Adipocyte (in vitro differentiated cells): ENCODE measurements at places on chromosomes 5 and 9.
A peak's percentile ranks its signal among the peaks of the same experiment; 100 is the strongest.

- DNase-seq = peak; percentile 33
These were observed 19.1 kb downstream of the GFI1B start for GRCh38 chr9:132997591-132997990.

GRCh38 chr9:88533951-88534455, 975 bp upstream of the NXNL2 start:
- DNase-seq = peak; percentile 73

DNA sequence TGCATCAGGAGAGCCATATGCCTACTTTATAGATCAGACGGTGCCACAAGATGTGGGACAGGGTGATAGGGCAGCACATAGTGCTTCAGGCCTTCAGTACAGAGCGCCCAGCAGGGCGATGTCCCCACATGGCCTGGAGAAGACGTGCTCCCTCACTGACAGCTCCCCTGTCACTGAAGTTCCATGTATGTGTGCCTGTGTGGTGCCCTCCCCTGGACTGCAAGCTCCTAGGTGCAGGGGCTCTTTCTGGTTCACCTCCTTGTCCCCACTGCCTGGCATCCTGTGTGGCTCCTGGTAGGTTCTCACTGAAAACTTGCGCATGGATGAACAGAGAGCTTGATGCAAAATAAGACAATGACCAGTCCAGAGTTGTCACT, 233.1 kb downstream of the GADD45G start:
- no peak for DNase-seq

- no peak for DNase-seq
These were observed 75.0 kb downstream of the TTC39B start for GRCh38 chr9:15231788-15232635.

DNA sequence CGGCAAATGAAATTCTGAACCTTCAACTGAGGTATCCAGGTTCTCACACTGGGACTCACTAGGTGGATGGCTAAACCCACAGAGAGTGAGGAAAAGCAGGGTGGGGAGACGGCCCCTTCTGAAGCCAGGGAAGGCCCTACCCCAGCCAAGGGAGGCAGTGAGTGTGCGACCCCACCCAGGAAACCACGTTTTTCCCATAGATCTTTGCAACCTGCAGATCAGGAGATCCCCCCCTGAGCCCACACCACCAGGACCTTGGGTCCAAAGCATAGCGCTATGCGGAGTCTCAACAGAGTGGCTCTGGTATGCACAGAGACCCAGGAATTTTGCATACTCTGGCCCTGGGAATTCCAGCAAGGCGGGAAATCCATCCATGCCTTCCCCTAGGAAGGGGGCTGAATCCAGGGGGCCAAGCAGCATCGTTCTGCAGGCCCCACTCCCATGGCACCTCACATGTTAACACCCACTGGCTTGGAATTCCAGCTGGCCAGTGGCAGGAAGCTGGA, 19.9 kb downstream of the DTWD2 start:
- DNase-seq = no peak

GRCh38 chr5:38853753-38854470, 8.1 kb downstream of the OSMR start:
- DNase-seq = peak; percentile 86

DNA sequence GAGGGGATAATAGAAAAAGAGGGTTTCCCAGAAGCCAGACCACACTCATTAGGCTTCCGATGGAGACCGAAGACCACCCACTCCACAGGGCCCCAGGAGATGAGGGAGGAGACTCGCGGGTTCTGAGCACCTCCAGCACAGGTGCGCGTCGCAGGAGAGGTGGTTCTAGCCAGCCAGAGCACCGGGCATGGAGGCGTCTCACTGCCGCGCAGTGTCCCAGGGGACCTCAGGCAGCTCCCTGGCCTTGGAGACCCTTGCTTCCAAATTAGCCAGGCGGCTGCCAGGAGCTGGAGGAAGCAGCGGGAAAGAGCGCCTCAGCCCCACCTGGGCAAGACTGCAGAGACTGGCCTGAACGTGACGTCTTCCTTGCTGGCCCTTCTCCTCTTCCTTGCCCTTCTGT, 115.4 kb upstream of the FBXL7 start:
- DNase-seq = no peak

DNA sequence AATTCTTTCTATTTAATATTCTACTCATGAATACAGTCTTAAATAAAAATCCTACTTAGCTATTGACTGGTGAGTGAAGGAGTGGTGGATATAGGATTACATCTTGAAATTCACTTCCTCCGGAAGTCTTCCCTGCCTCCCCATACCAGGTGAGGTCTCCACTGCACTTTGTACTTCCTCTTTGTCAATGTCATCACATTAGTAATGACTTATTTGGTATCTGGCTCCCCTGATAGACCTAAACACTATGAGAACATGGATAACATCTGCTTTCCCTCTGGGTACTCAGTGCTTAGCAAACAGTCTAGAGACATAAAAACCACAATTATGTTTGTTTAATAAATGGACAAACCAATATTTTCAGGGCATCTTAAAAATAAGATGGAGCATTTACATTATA, 532.1 kb downstream of the PDE4D start:
- DNase-seq = no peak

DNA sequence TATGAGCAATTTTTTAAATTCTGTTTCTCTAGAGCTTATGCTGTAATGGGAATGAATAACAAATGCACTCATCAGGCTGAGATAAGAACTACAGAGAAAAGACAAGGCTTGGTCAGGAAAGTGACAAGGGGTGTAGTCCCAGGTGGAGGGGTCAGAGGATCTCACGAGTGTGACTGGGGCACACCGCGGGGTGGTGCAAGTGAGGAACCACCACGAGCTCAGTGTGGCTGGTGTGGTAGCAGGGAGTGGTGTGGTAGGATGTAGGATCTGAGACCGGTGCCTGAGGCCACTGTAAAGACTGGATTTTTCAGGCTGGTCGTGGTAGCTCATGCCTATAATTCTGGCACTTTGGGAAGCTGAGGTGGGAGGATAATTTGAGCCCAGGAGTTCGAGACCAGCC, 9.0 kb downstream of the ANXA6 start:
- no peak for DNase-seq

DNA sequence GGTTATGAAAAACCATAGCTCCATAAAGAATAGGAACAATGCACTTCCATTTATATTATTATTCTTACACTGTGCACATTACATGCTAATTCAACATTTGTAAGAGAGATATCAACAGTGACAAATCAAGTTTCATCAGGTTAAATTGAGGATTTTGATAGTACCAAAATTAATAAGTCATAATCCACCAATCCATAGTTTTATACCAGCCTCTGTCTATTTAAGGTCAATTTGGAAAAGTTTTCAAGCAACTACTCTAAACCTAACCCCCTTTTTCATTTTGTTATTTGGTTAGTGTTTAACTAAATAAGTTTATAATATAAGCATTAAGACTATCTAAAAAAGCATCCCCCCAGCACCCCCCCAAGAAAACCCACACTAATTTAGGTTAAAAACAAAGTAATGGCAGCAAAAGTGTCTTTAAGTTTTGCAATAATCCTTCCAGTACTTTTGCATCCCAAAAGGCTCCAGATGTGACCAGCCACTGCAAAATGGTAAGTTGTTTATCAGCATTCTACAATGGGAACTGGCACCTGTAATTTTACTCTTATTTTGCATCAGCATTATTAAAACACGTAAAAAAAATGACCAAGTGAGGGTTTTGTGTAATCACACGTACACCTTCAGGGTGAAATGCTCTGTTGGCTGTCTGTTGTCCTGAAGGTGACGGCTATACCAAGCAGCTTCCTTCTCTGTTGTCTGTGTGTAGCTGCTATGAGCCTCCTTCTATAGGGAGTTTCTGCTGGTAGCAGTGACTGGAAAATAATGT, 36.8 kb upstream of the SSBP2 start:
- peak; percentile 79 for DNase-seq

DNA sequence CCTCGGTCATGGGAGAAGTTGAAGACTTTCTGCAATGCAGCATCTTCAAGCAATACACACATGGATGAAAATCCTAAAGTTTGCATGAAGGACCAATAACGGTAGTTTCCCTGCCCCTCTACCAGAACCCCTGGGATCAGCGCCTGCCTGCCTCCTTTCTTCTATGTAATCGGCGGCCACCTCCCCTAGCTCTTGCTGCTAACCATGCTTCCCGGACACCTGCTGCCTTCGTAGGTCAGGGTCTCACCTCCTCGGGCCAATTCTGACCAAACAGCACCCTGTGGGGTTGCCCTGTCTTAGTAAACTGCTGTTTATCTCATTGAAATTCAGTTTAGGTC, 388 bp upstream of the MED10 start:
- DNase-seq = no peak

DNA sequence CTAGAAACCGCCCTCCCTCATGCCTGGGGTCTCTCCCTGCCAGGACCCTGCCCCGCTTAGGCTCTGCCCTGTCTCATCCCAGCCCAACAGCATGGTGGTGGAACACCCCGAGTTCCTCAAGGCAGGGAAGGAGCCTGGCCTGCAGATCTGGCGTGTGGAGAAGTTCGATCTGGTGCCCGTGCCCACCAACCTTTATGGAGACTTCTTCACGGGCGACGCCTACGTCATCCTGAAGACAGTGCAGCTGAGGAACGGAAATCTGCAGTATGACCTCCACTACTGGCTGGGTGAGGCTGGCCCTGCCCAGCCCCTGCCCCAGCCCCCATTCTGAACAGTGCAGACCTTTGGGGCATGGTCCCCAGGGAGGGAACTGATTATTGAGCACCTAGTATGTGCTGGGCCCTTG, 33.9 kb downstream of the GSN start:
- DNase-seq = no peak

DNA sequence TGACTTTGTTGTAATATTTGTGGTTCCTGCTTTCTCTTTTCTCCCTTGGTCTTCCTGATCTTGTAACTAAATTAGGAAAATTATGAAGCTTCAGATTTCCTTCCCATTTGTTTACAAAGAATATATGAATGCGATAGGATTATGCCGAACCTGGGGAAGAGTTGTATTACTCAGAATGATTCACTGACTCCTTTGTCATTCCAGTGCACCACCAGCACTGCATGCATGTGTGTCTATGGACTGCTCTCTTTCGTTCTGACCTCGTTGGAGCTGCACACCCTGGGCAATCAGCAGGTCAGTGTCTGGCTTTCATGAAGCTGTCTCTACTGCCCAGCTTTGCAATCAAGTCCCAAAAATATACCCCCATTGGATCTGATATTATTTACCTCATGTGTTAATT, 25.5 kb downstream of the NUP188 start:
- DNase-seq = peak; percentile 59

DNA sequence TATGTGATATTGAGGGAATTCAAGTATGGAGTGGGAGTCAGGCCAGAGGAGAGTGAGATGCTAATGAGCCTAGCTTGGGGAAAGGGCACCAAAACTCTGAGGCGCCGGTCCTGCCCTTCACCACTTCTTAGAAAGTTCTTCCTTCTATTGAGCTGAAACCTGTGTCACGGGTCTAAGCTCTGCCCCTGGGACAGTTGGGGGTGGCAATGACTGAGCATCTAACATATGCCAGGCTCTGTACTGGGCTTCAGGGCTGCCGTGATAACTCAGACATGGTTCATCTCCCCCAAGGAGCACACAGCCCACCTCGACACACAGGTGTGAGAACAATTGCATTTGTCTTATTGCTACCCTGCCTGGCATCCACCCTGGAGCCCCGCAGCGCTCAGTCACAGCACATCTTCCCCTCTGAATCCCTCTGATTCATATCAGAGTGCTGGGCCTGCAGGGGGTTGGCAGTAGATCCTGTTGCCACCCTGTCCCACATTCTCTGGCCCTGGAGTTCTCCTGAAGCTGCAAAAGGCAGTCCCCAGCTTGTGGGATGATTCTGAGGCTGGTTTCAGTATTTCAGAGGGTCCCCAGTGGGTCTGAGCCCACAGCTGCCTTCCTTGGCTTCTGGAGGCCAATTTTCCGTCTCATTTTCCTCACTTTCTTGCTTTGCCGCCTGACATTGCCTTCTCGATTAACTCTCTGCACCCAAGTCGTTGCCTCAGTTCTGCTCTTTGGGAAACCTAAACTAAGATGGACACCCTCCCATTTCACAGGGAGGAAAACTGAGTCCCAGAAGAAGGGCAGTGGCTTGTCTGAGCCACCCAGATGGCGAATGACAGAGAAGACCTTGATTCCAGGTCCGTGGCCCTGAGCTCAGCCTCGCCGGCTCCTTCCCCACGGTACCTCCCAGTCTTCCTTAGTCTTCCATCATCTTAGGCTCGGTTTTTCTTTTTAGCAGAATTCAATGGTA, 42.5 kb downstream of the ALG2 start:
- no peak for DNase-seq

DNA sequence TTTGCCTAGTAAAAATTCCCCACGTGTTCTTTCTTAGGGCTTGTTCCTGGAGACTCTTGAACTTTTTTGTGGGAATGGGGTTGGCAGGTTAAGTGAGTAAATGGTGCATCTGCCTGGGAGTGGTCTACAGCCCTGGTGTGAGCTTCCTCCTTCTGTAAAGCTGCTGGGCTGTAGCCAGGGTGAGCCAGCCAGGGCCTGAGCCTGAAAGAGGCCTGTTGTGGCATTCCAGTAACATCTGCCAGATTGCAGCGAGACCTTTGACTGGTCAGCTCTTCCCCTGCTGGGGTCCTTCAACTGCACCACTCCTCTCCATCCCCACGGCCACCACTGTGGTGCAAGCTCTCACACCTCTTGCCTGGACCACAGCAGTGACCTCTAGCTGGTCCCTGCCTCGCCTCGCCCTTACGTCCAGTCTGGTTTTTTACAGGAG, 47.5 kb downstream of the SLC22A5 start:
- no peak for DNase-seq

GRCh38 chr5:169039592-169039991, 261.3 kb downstream of the SLIT3 start:
- DNase-seq = no peak

DNA sequence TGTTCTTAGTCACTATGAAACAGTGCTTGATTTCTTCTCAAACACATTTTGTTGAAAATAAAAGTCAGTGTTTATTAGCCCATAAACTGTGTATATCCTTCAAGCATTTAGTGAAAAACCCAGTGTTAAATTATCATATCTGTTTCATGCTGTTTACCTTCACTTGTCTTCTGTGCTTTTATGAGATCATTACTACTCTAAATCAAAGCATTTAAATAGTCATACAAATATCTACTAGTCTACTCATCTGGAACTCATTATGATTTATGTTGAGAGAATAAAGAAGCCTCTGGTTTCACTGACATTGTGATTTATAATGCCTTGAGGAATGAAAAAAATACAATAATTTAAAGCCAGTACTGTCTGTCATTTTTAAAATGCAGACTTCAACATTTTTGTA, 366.5 kb downstream of the SLCO4C1 start:
- no peak for DNase-seq

- DNase-seq = peak; percentile 73
These were observed 2.9 kb upstream of the ICE1 start for GRCh38 chr5:5419291-5420210.

DNA sequence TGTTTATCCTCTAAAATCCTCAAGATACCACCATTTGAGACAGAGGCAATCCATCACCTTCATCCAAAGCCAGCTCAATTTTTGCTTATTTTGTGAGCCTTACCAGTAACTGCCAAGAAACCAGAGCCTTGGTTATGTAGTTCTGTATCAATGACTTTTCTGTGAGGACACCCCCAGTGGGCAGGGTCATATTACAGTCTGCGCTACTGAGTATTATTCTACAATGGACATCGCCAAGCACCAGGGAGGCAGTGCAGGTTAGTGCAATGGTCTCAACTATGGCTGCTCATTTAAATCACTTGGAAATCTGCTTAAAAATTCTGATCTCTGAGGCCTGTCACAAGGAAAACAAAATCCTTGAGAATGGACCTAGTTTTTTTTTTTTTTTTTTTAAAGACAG, 90.5 kb upstream of the NIPAL4 start:
- DNase-seq = no peak

GRCh38 chr5:157283434-157283833, 17.5 kb downstream of the CYFIP2 start:
- no peak for DNase-seq

GRCh38 chr5:168042284-168043068, 249.0 kb upstream of the WWC1 start:
- DNase-seq = peak; percentile 20

GRCh38 chr5:138468133-138468965, 3.1 kb downstream of the EGR1 start:
- DNase-seq = peak; percentile 74
